ENCODE measurements at places on chromosomes 5 and 9.

DNA sequence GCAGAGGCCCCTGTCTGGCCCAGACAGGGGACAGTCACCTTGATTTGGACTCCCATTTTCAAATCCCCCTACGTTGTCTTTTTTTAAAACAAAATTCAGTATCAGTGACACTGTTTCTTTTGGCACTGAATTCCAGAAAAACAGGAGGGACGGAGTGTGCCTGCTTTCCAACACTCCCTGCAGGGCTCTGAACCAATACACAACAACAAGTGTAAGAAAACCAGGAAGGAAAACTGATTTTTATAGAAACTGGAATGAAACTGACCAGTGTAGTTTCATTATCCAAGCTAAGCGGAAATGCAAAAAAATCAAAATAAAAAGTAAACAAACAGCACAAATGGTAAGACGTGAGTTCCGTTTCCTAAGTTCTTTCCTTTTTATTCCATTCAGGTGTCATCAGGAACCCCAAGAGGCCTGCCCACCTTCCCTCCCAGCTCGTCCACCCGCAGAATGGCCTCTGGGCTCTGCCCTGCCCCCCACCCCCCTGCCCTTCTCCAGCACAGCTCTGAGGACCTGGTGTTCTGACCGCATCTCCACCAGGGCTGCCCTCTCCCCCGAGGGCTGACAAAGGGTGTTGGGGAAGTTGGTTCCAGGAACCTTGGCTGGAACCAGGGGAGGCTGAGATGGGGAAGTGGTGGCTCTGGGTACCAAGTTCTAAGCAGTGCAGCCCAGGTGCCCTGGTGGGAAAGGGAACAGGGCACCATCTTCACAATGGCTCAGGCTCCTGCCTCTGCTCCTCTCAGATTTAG, 73.6 kb downstream of the PSD2 start:
- DNase-seq, result no peak

GRCh38 chr9:116860509-116861120, 173.5 kb downstream of the TRIM32 start:
- DNase-seq, result no peak

DNA sequence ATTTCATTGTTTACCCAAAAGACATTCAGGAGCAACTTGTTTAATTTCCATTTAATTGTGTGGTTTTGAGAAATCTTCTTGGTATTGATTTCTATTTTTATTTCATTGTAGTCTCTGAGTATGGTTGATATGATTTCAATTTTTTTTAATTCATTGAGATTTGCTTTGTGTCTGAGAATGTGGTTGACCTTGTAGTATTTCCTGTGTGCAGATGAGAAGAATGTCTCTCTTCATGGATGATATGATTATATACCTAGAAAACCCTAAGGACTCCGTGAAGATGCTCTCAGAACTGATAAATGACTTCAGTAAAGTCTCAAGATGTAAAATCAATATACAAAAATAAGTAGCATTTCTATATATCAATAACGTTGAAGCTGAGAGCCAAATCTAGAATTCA, 202.4 kb upstream of the CDH9 start:
- no peak for DNase-seq

DNA sequence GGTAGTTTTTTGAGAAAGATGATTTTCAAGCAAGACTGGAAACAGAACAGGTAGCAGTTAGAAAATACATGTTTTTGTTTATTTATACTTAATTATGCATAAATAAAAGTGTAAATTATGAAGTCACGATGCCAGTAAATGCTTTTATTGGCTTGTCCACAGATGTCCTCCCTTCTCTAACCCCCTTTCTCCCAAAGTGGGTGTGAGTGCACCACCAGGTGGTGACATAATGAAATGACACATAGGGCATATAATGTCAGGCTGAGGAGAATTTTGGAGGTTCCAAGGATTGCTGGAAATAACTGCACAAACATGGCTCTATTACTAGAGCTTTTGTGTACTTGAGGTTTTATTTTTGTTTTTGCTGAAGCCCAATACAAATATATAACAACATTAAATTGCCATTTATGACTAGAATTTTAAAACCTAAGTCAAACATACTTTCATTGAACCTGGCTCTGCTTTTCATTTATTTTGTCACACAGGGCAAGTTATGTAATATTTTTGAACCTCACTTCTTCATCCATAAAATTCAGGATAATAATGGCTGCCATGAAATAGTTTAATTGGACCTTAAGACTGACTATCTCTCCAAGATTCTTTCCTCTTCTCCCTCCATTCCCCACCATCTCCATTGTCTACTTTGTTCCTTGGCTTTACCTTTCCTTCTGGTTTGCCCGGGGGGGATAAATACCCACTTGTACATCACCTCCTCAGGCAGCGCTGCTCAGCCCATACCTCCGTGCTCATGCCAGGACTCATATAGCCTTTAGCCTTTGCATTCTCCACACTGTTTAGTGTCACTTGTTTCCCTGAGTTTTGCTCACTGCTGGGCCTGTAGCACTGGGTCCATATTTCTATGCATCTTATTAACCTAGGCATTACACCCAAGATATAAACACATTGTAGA, 168.8 kb downstream of the PDE4D start:
- no peak for DNase-seq

Data from brain pericyte (primary cell).